ENCODE measurements at places on chromosomes 2 and 18. TPM values are rescaled to one million over a fixed set of nuclear protein-coding genes. Genes with fewer than 3 reads are reported as not detected.

Gene ITGB6
- total RNA-seq, result under 0.01 TPM

Gene GPR35
- 1.5 TPM for total RNA-seq

Gene SLC35F5
- total RNA-seq, result 239 TPM

Gene GAREM2
- 2.4 TPM for total RNA-seq

Gene TBR1
- total RNA-seq, result not detected

Gene TXNDC2
- 0.36 TPM for total RNA-seq

Gene FSIP2
- total RNA-seq, result under 0.01 TPM

Gene COBLL1
- 10.9 TPM for total RNA-seq

Gene ATP6V1C2
- under 0.01 TPM for total RNA-seq

Gene BABAM2
- total RNA-seq, result 45.4 TPM

Gene OR6B2
- not detected for total RNA-seq

Gene PNKD
- total RNA-seq, result 23.2 TPM

Gene YES1
- 99.5 TPM for total RNA-seq

Gene TWIST2
- 9.4 TPM for total RNA-seq

Measured in osteoblast (primary cell).